ENCODE measurements at places on chromosomes 6 and 20. TPM values are rescaled to one million over a fixed set of nuclear protein-coding genes. Genes with fewer than 3 reads are reported as not detected.

The PRSS35 gene
- not detected for total RNA-seq

The C6orf136 gene
- 111 TPM for total RNA-seq

The TRIM31 gene
- 45.9 TPM for total RNA-seq

The STK38 gene
- 74.8 TPM for total RNA-seq

The ZBTB22 gene
- 27.6 TPM for total RNA-seq

The UNC5CL gene
- 29.4 TPM for total RNA-seq

The FNDC1 gene
- not detected for total RNA-seq

The BPIFB2 gene
- not detected for total RNA-seq

The CUTA gene
- total RNA-seq: 105 TPM

The CTCFL gene
- total RNA-seq: not detected

The BPIFB1 gene
- total RNA-seq: not detected

The JAG1 gene
- 73.5 TPM for total RNA-seq

The PREP gene
- 69.6 TPM for total RNA-seq

The C6orf163 gene
- total RNA-seq: 8.1 TPM

The TBX18 gene
- total RNA-seq: not detected

The OTOR gene
- not detected for total RNA-seq

The UTRN gene
- total RNA-seq: 61.1 TPM

The POU5F1 gene
- total RNA-seq: 62.1 TPM

The RING1 gene
- 20.1 TPM for total RNA-seq

The SYNDIG1 gene
- total RNA-seq: not detected

The SLX4IP gene
- 7.4 TPM for total RNA-seq

The FRMD1 gene
- 1.7 TPM for total RNA-seq

The ZNF165 gene
- 6.7 TPM for total RNA-seq

The SIRPB2 gene
- not detected for total RNA-seq

The SLC26A8 gene
- not detected for total RNA-seq

The MEP1A gene
- 16.5 TPM for total RNA-seq

The SLC24A3 gene
- 1.6 TPM for total RNA-seq

The LHFPL5 gene
- total RNA-seq: not detected

The ACSS1 gene
- 124 TPM for total RNA-seq

The MCCD1 gene
- total RNA-seq: not detected

The OOEP gene
- total RNA-seq: not detected

The CCN5 gene
- total RNA-seq: 14.3 TPM

The PDE7B gene
- 4.2 TPM for total RNA-seq

The C20orf204 gene
- total RNA-seq: 0.18 TPM

The HSPA1L gene
- 1.7 TPM for total RNA-seq

The SLC35F1 gene
- 0.53 TPM for total RNA-seq

The OVOL2 gene
- total RNA-seq: 25.5 TPM

The GJA10 gene
- not detected for total RNA-seq

The SLC17A9 gene
- total RNA-seq: 5.5 TPM

The PTPN1 gene
- 20.1 TPM for total RNA-seq
